ENCODE measurements at places on chromosomes 11 and 22.
A peak's percentile ranks its signal among the peaks of the same experiment; 100 is the strongest.

DNA sequence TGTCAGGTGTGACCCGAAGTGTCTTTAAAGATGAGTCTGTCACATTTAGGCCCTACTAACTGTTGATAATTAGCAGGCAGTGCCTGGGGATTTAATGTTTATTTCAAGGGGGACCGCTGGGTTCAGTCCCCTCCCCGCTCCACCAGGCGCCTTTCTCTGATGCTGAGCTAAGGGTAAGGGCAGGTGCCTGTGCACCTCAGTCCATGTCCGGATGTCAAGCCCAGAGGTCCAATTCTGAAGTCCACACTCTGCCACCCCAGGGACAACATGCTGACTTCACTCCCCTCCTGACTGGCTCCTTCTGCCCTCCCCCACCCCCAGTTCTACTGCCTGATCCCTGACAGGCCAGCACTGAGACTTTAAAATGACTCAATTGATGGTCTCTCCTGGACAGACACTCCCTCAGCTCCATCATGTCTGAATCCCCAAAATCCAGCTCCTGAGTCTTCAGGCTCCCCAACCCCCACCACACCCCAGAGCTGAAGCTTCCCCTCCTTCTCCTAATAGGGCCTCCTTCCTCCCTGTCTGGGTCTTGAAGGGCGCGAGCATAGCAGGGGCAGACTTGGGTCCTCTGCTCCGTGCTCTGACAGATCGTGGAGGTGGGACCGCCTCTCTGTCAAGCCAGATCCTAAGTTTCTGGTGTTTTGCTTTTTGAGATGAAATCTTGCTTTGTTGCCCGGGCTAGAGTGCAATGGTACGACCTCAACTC, 49.8 kb upstream of the ANO1 start:
- no peak for DNase-seq

GRCh38 chr11:103683576-103683975, 352.9 kb upstream of the DDI1 start:
- DNase-seq: no peak

DNA sequence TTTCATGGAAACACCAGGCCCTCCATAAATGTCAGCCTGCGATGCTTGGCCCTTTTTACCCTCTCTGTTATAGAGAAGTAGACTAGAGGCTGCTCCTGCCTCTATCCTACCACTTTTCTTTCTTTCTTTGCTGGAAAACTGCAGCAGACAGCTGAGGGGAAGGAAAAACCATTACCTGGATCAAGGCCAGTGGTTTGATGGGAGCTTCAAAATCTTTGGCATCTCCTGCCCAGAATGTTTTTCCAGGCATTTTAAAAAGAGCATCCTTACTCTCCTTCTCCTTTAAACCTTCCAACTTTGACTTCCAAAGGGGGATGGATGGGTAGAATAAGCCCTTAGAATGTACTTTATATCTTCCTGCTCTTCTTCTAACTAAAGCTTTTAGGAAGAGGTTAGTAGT, 44.9 kb downstream of the EXT2 start:
- no peak for DNase-seq

DNA sequence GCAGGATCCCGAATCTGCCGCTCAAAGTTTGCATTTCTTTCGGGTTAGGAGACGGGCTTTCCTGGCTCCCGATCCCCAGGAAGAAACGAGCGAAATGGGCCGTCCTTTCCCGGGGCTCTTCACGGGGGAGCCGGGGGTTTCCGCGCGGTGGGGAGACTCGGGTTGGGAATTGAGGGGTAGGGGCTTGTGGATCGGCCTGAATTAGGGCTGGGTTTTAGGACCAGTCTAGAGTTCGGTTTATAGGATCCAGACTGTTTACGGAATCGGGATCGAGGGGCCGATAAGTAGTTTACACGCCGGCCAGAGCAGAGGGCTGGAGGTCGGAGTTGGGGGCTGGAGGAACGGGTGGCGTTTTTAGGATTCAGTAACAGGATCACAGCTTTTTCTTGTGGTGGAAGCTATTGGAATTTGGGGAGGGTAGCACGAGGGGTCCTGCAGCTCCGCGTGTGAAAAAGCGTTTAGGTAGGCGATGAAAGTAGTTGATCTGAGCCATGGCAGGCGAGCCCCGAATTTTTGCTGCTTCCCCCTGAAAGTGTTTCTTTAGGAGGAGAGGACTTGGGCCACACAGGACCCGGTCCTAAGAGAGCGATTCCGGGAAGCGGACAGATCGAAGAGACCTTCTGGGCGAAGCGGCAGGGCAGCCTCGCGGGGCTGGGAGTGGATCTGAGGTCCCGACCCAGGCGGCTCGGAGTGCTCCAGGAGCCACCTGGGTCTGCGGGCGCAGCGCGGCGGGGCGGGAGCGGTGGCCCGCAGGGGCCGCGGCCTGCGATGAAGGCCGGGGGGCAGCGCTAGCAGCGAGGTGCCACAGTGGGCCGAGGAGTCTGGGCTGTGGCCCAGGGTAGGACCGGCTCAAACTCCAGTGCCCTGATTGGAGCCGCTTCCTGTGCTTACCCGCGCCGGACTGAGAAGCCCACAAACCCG, 1.6 kb downstream of the PKNOX2 start:
- no peak for DNase-seq

DNA sequence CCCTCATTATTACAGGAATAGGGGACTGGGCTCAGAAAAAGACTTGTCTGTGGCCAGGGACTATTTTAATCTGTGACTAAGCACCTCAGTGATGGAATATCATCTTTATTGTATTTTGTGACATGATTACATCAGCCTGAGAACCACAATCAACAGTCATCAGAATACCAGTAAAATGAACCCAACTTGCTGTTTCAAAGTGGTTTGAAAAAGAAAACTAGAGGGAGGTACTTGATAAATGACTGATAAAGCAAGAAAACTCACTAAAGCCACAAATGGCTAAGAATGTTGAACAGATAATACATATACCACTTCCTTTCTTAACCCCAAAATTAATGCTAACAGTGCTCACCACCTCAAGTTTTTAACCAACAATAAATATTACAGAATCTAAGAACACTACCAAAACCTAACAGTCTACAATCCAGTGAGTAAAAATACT, 155.7 kb downstream of the ATG16L2 start:
- DNase-seq: peak; percentile 57

DNA sequence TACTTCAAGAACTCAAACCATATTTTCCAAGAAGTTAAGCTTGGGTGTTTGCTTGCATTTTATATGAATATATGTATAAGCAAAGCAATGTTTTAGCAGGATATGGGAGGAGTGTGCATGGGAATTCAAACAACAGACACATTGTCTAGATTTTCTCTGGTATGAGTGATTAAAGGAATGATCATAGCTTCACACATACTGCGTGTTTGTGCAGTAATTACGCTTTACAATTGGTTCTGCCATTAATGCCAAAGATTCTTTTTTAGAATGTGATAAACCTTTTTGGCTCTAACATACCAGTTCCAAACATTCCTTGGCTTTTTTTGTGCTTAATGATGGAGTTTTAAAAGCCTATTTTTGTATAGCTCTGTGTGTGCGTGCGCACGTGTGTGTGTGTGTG, 54.0 kb downstream of the CCDC34 start:
- DNase-seq: no peak

DNA sequence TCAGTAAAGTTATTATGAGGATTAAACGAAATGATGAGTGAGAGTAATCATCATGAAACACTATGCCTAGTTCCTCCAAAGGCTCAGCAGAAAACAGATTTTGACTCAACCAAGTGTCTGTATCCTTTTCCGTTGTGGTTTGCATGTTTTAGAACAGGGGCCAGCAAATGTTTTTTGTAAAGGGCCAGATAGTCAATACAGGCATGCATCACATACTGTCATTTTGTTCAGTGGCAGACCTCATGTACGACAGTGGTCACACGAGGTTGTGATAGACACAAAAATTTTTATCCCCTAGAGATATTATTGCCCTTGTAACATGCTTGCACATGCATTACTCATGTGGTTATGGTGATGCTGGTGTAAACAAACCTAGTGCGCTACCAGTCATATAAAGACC, 81.9 kb upstream of the SLC25A18 start:
- DNase-seq: no peak

GRCh38 chr11:85939099-85940015, 84.2 kb downstream of the CCDC83 start:
- no peak for DNase-seq

- no peak for DNase-seq
Measured at GRCh38 chr11:96107143-96107824, 183.4 kb upstream of the MTMR2 start.

- no peak for DNase-seq
Measured at GRCh38 chr22:27651486-27651885, 150.1 kb downstream of the MN1 start.

DNA sequence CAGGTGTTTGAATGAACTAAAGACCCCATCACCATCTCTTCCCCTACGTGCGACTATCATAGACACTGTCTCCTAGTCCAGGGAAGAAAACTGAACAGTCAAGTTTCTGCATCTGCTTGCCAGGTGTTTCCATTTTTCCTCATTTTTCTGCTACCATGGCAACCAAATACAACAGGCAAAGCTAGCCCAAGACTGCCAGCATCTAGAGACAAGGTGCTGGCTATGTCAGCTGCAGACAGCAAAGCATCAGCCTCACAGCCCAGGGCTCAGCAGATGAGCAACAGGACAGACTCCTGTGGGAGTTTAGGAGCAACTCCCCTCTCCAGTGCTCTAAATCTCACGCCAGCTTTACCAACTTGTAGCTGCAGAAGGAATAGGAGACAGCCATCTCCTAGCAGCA, 124.3 kb downstream of the C11orf58 start:
- DNase-seq: no peak

- DNase-seq: no peak
Measured at GRCh38 chr11:119747868-119748660, 19.1 kb upstream of the NECTIN1 start.

Measured in CD4-positive, alpha-beta T cell treated with Interleukin-15 for 4 hours (primary cell).